ENCODE measurements at places on chromosomes 7 and 10. TPM values are rescaled to one million over a fixed set of nuclear protein-coding genes. Genes with fewer than 3 reads are reported as not detected.

GPNMB gene
- total RNA-seq: 66.8 TPM

DNA sequence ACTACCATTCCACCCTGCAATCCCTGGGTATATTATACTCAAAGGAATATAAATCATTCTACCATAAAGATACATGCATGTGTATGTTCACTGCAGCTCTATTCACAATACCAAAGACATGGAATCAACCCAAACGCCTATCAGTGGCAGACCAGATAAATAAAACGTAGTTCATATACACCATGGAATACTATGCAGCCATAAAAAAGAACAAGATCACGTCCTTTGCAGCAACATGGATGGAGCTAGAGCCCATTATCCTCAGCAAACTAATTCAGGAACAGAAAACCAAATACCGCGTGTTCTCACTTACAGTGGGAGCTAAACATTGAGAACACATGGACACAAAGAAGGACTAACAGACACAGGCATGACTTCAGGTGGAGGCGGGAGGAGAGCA, 138.3 kb downstream of the DYNC2I1 start:
- no peak for DNase-seq

DNA sequence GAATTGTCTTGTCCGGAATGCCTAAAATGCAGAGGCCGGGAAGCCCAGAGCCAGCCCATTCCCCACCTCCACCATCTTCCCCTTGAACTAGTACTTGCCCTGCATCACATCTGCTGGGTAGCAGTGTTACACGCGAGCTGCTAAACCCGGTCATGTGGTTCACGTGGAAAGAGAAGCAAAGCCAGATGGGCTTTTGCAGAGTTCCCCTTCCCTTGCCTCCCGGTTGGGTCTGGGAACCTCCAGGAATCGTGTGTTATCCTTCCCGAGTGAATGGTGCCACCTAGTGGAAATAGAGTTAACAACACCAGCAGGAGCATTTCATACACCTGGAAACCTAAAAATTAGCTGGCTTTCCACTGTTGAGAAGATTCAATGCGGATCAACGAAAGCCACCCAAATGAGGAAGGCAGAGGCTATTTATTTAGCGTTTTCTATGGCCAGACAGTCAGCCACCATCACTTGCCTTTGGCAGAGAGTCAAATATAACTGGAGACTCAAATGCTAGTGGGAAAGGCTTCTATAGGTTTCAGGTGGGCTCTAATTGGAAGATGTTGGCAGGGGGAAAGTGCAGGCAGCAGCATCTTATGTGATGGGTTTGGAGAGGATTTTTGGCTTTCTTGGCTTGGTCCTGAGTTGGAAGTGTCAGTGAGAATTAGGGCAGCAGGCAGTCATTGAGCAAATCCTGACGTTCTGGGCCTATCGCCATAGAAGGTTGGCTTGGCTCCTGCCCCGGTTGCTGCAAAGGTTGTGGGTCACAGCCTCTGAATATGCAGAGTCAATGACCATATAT, 12.9 kb upstream of the DENND2A start:
- peak; percentile 74 for DNase-seq

- DNase-seq: peak; percentile 92
Measured at GRCh38 chr10:79221110-79222051, 125.9 kb upstream of the PPIF start.

- DNase-seq: no peak
Measured at GRCh38 chr10:85995791-85996190, 370.8 kb downstream of the GRID1 start.

- DNase-seq: no peak
Measured at GRCh38 chr7:130988443-130988842, 254.4 kb upstream of the KLF14 start.

DNA sequence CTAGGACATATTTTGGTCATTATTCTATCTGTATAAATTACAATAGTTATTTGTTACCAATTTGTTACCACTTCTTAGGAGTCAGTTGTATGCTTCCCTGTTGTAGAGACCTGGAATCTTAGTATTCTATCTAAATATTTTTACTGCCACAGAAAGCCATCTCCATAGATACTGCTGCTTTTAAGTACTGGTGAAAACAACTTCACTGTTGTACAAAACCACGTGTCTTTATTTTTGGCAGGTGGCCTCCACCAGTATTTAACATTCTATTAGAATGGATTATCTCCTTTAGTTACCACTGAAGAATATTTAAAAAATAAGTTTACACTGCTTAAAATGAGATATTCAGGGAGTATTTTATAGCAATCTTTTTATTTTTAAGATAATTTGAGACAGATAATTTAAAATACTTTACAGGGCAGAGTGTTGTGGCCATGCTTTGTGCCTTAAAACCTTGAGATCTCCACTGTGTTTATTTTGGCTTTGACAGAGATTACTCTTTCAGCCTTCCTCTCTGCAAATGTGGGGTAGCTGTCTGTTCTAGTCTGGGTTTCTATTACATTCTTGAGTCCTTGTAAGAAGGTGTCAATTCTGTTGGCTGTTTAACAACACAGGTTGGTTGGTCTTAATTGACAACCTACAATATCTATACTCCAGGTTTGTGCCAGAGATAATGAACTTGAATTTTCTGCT, 185.6 kb downstream of the LRRC4 start:
- no peak for DNase-seq

DNA sequence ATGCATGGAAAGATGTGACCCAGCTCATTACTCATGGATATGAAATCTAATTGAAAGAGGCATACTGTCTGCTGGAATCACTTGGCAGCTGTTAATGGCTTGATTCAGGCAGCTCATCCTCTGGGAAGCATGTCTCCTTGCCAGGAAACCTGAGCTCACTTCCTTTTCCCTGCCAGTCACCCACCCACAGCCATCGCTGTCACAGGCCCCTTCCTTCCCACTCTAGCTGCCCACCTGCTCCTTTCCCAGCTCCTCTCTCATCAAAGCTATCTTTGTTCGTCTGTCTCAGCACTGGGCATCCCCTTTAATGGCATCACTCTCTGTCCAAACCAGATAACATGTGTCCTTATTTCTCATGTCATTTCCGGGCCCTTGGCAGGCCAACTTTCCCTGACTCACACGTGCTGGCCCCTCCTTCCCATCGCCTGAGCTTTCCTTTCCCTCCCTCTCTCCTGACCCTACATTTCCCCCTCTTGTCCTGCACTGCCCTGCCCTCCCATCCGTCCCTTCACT, 721.9 kb downstream of the TNS3 start:
- DNase-seq: no peak

GRCh38 chr10:17199351-17199804, 2.1 kb downstream of the TRDMT1 start:
- no peak for DNase-seq

- DNase-seq: no peak
Measured at GRCh38 chr7:147438216-147438615, 1152.3 kb upstream of the C7orf33 start.

GRCh38 chr10:78656417-78657162, 412.2 kb upstream of the ZMIZ1 start:
- peak; percentile 44 for DNase-seq

GRCh38 chr7:28081016-28081415, 99.6 kb downstream of the JAZF1 start:
- no peak for DNase-seq

GRCh38 chr7:151930026-151930653, 26.1 kb upstream of the GALNTL5 start:
- no peak for DNase-seq

CYP3A4 gene
- total RNA-seq: not detected

- DNase-seq: no peak
Measured at GRCh38 chr7:89987665-89988064, 166.6 kb upstream of the STEAP1 start.

GIMAP2 gene
- 28.3 TPM for total RNA-seq

IDE gene
- total RNA-seq: 59.7 TPM

HOXA11 gene
- 82.0 TPM for total RNA-seq

- no peak for DNase-seq
Measured at GRCh38 chr7:106128836-106129235, 16.7 kb upstream of the SYPL1 start.

DNA sequence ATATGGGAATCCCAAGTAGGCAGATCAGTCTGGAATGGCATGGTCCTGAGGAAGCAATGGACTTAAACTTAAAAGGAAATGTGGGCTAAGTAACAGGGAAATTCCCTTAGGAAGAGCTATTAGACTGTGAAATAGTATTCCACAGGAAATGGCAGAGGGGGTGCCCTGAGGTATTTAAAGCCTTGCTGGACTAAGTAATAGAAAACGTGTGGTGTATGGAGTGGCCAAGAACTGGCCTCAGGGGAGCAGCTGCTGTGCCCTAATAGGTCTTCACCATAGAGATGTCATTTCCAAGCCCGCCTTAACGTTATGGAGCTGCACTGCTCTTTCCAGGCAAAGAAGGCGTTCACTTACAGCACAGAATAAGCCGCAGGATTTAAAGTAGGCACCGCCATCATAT, 365.2 kb upstream of the ZMIZ1 start:
- no peak for DNase-seq

DNA sequence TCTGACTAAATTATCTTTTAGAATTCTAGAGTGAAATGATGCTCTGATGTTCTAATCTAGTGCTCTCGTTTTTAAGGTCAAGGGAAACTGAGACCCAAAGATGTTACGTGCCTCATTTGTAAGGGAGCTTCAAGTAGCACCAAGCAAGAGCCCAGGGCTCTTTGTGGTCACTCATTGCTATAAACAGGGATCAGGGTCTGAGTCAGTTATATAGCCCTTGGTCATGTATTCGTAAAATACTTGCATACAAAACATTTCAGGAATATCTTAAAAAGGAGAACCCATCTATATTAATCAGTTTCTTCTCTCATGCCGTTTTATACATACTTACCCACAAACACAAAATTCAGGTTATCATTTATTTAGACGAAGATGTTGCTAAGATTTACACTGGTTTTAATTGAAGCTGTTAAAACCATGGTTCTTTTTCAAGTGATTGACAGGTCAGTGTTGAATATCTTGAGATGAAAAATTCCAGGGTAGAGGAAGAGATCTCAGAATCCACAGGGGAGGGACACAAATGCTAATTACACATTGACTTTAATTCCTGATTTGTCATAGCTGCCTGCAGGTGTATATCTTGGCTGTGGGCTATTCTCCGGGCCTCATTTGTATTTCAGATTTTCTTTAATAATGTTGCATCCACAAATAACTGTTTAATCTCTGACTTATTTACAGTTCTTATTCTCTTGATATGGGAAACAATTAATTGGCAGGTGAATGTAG, 188.4 kb downstream of the SND1 start:
- DNase-seq: no peak

ZNF239 gene
- 9.8 TPM for total RNA-seq
